ENCODE measurements at places on chromosomes 2 and 18. TPM values are rescaled to one million over a fixed set of nuclear protein-coding genes. Genes with fewer than 3 reads are reported as not detected.
A peak's percentile ranks its signal among the peaks of the same experiment; 100 is the strongest.

DNA sequence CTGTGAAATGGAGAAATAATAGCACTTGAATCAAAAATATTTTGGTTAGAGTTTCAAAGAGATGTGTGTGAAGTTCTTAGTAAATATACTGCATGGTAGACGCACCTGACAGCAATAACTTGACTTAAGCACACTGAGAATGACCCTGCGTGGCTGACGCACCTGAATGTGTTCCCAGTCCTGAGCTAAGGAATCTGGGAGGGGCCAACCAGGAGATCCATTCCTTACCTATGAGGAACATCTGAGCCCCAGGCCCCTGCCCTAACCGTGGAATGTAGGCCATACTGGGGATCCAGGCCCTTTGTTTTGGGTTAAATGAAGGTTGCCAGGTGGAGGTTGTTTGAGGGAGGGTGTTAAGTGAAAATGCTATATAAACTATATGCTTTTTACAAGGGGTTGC lies 284.4 kb downstream of the RBM43 start:
- DNase-seq: no peak

DNA sequence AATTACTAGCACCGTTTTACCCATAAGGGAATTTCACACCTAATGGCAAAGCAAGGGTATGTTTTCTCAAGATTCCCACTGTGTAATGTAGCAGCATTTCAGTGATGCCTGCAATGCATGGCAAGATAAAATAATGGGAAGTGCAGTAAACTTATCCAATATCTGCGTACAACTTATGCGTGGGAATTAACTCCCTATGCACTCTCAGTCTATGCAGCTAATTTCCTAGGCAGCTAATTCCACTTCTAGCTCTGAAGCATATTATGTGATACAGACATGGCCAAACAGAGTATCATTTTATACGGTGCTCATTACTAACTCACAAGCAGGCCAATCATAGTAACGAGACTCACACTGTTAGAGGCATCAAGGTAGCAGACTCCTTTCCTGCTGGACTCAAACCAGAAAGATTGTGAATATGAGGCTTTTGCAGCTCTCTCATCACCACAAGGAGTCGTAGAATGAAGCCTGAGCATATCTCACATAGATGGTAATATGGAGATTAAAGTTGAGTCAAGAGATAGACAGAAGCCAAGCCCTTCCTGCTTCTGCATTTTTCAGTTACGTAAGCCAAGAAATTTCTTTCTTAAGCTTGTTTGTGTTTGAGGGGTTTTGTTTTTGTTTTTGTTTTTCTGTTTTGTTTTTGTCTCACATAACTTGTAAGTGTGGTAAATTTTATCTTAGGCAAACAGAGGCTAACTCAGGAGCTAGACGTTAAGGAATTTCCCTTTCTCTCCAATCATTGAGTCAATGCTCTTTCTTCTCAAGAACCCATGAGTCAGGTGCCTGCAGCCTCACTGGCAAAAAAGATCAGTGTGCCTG lies 34.8 kb upstream of the ITGAV start:
- DNase-seq: no peak

- peak; percentile 41 for DNase-seq
Observed at GRCh38 chr18:48851599-48851960, 99.2 kb downstream of the SMAD7 start.

DNA sequence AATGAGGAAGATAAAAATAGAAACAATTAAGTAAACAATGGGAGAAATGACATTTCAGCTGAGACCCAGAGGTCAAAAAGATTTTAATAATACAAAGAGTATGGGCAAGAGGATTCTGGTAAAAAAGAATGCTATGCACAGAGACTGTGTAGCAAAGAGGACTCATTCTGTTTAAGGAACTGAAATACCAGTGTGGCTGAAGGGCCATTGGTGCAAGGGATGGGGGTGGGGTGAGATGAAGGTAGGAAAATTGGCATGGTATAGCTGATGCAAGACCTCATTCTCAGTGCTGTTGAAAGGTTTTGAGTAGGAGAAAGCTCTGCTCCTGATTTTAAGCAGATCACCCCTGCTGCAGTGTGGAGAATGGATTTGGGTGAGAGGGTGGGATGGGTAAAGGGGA lies 10.8 kb downstream of the GALNT1 start:
- DNase-seq: no peak

DNA sequence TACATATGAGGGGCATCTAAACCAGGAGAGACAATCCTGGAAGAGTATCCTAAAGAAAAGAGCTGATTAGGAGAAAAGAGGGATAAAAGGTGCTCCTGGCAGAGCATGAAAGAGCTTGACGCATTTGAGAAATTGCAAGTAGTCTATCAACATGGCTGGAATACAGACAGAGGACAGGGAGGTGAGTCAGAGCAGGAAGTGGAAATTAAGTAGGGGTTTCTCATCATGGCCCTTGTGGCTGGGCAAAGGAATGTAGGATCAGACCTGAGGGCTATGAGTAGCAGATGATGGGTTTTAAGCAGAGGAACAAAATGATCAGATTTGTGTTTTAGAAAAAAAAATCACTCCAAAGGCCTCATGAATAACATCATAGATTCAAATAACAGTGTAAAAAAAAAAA lies 49.2 kb upstream of the UGP2 start:
- DNase-seq: no peak

GRCh38 chr2:26921323-26921722 lies 49.1 kb upstream of the MAPRE3 start:
- DNase-seq: no peak

- no peak for DNase-seq
Observed at GRCh38 chr18:23814991-23815614, 125.8 kb downstream of the LAMA3 start.

Gene ASIC4
- not detected for total RNA-seq

Gene HOXD13
- not detected for total RNA-seq

GRCh38 chr18:74731097-74731496 lies 133.4 kb downstream of the ZNF407 start:
- DNase-seq: no peak

Gene STARD6
- not detected for total RNA-seq

GRCh38 chr2:10880586-10881321 lies 31.0 kb upstream of the KCNF1 start:
- no peak for DNase-seq

Measured in CD8-positive, alpha-beta T cell (primary cell).